ENCODE measurements at places on chromosomes 3 and 15. TPM values are rescaled to one million over a fixed set of nuclear protein-coding genes. Genes with fewer than 3 reads are reported as not detected.

GRCh38 chr15:63918317-63918672, 84.5 kb upstream of the HERC1 start:
- no peak for DNase-seq

DNA sequence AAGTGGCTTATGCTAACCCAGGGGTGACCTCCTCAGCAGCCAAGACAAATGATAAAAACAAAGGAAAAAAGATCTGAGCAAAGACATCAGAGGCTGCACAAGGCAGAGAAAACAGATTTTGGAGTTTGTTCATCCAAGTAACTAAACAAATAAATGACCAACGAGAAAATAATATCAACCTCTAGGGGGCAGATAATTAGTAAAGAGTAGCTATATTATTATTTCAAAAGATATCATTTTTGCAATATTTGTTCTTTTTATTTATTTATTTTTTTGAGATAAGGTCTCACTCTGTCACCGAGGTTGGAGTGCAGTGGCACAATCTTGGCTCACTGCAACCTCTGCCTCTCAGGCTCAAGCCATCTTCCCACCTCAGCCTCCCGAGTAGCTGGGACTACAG, 101.8 kb downstream of the PCCB start:
- DNase-seq, result no peak

GRCh38 chr15:98801234-98801561, 152.9 kb downstream of the IGF1R start:
- no peak for DNase-seq

DNA sequence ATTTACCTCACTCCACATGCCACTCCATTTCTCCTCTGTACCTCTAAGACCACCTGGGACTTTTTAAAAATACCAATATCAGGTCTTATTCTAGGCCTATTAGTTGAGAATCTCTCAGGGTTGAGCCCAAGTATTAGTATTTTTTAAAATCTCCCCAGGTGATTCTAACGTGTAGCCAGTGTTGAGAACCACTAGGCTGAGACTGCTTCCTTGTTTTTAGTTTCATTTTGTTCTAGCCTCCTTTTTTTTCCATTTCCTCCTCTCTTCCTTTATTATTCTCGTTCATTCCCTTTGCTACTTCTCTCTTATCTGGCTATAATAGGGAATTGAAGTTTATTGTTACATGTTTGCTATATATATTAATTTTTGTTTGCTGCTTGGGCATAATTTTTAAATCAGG, 217.8 kb upstream of the CD96 start:
- no peak for DNase-seq

DNA sequence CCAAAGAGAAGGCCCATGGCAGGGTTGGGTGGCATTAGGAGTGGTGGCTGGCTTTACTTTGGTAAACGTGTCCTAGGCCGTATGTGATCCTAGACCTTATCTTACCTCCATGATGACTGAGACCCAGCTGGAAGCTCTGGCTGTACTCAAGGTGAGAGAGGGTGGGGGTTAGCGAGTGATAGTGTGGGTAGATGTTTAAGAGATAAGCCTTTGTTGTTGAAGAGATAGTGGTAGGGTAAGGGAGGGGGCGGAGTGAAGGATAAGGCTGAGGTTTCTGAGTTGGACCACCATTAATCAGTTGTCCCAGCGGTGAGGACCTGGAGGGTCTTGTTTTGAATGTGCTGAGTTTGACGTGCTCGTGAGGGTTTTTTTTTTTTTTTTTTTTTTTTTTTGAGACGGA, 61.5 kb upstream of the ULK4 start:
- DNase-seq, result no peak

DNA sequence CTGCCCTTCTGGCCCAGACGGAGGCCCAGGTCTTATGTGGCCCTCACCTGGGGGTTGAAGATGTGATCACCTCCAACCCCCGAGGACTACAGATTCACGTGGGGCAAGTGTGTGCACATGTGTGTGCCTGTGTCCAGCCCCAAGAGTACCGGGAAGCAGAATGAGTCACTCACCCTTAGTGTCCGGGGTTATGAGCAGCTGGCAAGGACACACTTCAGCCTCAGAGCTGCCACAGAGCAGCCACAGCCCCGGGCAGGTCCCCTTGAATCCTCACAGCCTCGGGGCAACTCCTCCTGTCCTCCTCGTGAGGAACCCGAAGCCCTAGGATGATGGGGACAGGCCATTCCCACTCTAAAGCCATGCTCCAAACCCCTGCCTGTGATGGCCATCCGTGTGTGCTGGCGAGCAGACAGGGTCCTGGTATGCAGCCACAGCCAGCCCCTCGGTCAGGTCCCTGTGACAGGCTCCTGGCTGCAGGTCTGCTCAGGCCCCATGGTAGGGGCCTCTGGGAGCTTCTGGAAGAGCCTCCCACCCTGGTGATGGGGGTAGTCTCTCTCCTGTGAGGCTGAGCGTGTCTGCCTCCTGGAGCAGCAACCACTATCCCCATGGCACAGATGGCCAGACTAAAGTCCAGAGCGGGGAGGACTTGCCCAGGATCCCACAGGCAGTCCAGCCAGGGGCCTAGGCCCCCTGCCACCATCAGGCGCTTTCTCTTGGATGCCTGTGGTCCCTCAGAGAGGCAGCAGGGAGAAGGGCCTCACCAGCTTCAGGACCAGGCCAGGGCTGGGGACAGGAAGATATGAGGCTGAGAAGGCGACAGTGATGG, 852 bp downstream of the STAB1 start:
- DNase-seq, result no peak

DNA sequence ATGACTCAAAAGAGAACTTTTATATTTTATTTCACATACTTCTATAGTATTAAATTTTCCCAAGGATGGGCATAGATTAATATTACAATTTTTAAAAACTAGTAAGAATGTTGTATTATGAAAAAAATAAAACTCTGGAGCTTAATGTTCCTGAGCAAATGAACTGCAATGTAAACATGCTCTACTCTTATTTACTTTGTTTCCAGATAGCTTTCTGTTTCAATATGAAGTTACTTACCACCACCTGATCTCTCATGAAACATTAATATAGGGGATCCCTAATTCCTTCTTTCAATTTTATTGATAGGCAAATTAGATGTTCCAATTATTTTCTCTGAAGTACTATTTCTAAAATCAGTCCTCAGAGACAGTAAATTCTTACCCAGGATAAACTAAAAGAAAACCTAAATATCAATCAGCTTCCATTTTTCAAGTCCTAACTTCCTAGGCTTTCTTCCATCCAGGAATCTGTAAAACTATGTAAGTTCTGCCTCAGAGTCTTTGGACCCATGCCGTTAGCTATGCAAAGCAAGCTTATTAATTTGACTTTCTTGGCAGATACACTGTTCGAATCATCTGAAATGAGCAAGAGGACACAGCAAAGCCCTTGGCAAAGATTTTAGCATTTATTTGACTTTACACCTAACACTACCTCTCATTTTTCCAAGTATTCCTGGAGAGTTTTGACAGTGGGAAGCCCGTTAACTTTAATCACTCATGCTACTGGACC, 93.2 kb downstream of the PLCH1 start:
- no peak for DNase-seq

- DNase-seq, result no peak
Measured at GRCh38 chr3:125055331-125055912, 375 bp downstream of the HEG1 start.

The CCR3 gene
- not detected for polyA plus RNA-seq

The CNTN3 gene
- polyA plus RNA-seq, result 4.4 TPM

All from AG04450 (cell line).